ENCODE measurements at places on chromosomes 2 and 18.

- DNase-seq, result peak; percentile 37
Measured at GRCh38 chr18:45166836-45167551, 448.3 kb upstream of the SLC14A2 start.

GRCh38 chr2:112790305-112790704 lies 6.0 kb upstream of the IL1A start:
- no peak for DNase-seq

GRCh38 chr18:12034241-12035100 lies 53.2 kb downstream of the IMPA2 start:
- no peak for DNase-seq

- no peak for DNase-seq
Measured at GRCh38 chr18:23986600-23987359, 27.8 kb upstream of the TTC39C start.

DNA sequence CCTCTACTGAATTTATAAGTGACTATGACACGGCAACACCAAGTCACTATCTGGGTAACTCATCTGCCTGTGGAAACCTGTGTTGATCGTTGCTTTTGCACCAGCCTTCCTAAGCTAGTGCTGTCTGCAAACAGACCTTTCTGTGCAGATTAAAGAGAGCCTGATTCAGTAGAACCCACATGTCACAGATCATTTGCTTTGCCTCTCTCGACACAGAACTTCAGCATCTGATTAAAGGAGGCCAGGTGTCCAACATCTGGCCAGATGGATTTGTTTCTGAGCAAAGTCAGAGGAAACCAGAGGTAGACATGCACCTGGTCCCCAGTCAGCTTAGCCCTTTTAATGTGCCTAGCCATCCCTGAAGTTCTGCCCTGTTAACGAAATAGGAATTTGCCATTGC lies 15.0 kb upstream of the TTR start:
- DNase-seq, result no peak

GRCh38 chr2:108118996-108119395 lies 120.8 kb upstream of the SULT1C3 start:
- no peak for DNase-seq

DNA sequence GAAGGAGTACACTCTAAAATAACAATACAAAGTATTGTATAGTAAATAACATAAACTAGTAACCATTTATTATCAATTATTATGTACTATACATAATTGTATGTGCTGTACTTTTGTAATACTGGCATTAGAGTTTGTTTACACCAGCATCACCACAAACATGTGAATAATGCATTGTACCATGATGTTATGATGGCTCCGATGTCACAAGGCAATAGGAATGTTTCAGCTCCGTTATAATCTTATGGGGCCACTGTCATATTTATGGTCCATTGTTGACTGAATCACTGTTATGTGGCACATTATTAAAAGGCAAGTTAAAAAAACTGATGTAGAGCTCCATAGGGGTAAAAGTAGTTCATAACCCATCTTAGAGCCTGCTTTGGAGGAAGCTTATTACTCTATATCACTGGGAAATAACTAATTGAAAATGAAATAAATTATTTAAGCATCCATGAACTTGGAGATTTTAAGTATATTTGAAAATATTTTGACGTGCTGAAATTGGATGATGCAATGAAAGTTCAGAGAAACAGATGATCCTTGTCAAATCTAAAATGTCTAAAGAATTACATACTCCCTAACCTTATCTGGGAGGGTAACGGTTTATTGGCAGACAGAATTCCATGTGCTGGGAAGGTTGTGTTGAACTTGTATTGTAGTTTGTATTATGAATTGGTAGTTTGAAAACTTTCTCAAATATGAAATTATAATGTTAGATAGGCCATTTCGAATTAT lies 2.4 kb downstream of the SKA1 start:
- no peak for DNase-seq

DNA sequence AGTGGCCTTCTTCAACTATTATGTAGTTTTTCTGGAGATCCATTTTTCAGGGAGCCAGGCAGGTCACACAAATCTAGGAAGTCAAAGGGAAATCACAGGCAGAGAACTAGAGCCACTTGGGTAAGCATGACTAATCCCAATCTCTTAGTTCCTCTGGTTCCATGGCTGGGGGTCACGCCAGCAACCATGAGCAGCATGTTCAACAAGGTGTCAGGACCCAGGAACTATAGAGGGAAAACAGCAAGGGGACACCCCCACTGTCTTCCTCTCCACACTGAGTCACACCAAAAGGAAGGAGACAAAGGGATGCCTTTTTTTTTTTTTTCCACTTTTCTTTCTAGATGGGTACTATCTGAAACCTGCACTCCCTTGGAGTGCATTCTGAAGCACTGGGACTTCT lies 250.9 kb downstream of the OTX1 start:
- DNase-seq, result no peak

DNA sequence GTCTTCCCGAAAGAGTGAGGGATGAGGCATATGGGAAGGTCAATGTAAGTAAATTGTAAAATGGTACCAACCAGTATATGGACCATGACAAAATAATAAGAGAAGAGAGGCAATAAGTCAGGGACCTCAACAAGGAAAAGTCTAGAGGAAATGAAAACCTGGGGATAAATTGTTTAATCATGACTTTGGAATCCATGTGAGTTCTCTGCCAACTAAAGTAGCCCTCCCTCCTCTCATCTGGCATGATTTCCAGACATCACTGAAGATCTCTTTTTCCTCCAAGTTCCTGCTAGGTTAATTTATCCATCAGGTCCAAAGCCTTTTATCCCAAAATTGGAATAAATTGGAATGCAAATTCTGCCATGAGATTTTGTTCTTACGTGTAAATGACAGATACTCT lies 417.9 kb downstream of the NRXN1 start:
- DNase-seq, result no peak

DNA sequence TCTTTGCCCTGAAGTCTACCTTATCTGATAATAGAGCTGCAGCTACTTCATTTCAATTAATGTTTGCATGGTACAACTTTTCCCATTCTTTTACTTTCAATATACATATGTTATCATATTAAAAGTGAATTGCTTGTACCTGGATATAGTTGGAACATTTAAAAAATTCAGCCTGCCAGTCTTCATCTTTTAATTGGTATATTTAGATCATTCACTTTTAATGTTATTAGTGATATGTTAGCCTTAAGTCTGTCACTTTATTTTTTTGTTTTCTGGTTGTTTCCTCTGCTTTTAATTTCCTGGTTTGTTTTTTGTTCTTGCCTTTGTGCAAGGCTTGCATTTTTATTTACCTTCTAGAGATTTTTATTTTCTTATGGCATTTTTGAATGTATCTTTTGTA lies 158.2 kb downstream of the GALNT1 start:
- DNase-seq, result no peak

DNA sequence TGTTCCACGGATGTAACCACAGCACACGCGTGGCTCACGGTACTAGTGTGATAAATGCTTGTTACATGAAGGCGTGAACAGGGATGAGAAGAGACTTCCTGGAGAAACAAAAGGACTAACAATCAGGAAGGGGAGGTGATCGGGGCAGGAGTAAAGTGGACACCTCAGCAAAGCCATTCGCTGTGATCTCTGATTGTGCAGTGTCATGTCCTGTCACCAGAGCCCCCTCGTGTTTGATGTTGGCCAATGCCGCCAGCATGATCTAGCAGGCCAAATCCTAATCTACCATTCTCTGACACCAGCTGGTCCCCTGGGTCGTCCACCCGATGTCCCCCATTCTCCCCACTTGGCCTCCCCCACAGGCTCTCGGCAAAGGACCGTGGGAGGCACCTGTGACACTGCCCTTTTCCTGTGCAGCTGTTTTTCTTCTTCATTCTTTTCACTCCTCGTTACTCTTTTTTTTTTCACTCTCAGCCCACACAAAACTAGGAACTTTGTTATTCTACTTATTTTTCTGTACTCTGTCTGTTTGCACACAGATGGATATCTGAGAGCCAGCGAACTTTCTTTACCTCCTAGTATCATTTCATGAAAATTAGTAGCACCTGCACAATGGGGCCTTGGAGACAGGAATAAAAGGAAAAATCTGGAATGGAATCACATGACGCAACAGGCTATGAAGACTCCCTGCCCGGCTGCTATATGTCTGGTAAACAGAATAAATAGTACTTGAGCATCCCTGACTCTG lies 146.8 kb downstream of the TGIF1 start:
- no peak for DNase-seq

DNA sequence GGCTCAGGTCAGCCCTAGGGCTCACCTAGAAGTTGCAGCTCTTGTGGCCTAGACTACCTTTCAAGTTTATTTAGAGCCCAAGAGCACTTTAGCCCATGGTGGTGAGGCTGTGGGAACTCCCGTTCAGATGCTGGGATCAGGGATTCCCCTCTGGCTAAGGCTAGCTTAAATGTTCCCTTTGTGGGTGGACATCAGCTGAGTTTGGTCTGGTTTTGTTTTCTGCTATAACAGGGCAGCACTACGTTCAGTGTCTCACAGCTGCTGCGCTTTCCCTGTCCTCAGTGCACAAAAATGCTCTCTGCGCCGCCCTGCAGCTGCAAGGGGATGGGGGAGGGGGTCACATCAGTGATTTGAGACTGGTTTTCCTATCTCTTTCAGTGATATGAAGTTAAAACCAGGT lies 170.5 kb upstream of the KCNJ3 start:
- no peak for DNase-seq

DNA sequence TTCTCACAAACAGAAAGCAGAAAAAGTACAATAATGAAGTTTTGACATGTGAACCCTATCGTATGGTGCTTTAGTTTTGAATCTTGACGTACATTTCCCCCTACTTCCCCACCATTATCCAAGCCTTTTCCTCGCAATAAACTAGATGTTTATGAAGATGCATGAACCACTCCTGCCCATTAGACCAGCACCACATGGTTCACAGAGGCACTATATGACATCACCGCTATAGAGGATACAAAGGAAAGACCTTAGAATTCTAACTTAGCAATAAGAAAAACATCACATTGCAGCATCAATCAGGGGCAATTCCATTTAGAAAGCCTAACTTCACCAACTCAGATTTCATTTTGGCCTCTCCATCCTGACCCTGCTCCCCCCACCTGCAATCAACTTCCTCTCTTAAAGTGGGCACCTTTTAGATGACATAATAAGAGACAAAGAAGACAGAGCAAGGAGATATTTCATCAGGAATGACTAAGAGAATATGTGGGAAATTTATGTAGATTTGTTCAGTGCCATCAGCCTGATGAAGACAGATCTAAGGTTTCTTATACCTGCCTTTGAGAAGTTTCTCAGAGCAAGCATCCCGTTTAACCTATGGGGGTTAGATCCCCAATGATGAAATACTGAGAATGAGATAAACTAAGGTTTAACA lies 124.9 kb downstream of the PIGN start:
- no peak for DNase-seq

- no peak for DNase-seq
Measured at GRCh38 chr2:27833931-27834330, 56.3 kb downstream of the RBKS start.

DNA sequence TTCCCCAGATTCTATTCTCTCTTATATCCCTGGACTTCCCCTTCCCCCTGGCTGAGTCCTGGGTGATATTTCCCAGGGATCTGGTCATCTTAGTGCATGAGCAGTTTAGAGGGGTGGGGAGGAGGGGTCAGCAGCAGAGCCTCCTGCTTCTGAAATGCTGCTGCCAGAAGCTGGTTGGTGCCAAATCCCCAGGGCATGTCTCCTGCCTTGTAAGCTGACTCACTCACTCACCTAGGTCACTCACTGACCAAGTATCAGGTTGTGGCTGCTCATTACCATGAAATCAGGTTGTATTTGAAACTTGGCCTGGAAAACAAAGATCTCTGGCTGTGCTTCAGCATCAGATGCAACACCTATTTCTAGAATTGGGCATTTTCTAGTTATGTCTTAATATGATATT lies 14.3 kb downstream of the GPR39 start:
- DNase-seq, result no peak

DNA sequence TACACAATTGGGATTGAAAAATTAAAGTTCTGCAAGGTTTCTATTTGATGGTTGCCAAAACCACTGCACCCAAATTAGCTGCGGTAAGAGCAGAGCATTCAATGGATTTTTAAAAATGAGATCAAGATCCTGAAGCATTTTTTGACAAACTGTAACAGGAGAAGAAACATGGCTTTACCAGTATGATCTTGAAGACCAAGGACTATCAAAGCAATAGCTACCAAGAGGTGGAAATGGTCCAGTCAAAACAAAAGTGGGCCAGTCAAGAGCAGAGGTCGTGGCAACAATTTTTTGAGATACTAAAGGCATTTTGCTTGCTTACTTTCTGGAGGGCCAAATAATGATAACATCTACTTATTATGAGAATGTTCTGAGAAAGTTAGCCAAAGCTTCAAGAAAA lies 186.8 kb downstream of the RDH14 start:
- DNase-seq, result no peak

DNA sequence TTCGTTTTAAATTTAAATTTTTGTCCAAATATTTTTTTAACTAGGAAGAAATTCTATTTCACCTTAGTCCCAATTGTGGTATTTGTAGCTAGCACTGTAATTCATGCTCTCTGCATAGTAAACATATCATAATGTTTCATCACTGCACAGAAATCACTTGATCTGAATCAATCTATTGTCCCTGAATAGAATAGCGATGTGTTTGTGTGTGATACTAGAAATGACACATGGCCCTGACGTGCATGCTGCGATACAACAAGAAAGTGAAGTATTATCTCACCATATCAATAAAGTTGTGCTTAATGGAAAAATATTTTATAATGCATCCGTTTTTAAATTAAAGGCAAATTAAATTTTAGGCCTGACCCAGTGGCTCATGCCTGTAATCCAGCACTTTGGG lies 10.0 kb downstream of the TTL start:
- no peak for DNase-seq

- no peak for DNase-seq
Measured at GRCh38 chr2:239177325-239177724, 223.5 kb downstream of the HDAC4 start.

DNA sequence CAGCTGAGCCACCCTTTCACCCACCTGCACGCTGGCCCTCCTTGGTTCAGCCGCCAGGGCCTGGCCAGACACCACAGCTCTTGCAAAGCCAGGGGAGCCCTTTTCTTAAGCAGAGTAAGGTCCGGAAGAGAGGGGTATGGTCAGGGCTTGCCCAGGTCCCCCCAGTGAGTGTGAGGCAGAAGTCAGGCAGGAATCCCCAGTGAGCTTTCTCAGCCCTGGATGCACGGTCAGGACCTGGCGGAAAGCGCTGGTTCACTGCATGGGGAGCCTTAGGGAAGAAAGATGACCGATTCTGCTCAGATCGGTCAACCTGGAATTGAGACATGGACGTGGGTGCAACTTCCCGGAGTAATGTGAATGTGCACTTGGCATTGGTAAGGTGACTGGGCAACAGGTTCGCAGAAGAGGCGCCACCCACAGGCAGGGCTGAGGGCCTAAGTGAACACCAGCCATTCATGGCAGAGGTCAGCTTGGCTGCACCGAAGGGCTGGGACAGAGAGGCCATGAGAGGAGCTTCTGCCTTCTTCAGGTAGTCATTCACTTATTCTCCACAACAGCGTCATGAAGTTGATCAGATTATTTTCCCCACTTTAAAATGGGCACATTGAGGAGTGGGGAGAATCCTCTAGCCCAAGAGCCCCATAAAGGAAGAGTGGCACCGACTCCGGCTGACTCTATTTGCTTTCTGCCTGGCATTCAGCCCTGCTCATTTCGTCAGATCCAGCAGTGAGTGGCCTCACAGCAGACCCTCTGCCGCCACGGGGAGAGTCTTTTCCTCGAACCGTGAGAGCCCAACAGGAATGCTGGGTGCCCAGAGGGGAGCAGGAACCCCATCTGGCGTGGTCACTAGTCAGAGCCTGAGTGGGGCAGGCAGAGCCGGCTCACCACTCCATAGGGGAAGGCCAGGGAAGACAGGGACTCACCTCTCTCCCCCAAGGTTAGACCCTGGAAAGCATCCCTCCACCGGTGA lies 35.8 kb downstream of the SCTR start:
- DNase-seq, result no peak
